ENCODE measurements at places on chromosomes 1 and 21.

DNA sequence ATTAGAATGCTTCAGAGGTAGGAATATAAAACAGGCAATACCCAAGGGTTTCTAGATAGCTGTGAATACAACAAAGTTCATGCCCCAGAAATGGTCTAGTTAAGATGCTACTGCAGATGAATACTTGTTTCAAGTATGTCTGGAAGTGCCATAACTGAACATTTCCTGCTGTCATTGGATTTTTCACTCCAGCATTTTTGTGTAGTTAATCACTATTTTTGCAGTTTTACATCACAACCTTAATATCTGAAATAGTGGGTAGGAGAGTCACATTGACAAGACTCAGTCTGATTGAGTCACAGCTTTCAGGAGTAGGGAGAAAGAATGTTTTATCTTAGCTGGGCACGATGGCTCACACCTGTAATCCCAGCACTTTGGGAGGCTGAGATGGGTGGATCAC is 126.4 kb upstream of the C1orf21 start:
- DNase-seq: no peak

GRCh38 chr1:61131716-61132115 is 49.4 kb downstream of the NFIA start:
- no peak for DNase-seq

GRCh38 chr1:59695252-59695651 is 119.5 kb upstream of the HOOK1 start:
- no peak for DNase-seq

DNA sequence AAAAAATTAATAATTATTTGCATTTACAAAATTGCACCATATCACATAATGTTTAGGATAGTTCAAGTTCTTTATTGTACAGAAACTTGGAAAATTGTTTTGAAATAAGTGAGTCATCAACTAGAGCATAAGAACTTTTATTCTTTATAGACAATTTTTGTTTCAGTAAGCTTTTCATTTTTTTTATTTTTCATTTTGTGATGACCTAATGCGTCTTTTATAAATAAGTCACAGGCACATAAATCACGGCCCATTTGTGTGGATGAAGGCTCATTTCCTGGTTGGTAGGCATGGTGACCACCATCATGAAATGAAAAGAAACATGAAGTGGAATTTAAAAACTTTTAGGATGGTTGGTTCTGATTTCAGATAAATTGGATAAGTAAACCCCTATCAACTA is 39.3 kb downstream of the SPAG17 start:
- DNase-seq: no peak

DNA sequence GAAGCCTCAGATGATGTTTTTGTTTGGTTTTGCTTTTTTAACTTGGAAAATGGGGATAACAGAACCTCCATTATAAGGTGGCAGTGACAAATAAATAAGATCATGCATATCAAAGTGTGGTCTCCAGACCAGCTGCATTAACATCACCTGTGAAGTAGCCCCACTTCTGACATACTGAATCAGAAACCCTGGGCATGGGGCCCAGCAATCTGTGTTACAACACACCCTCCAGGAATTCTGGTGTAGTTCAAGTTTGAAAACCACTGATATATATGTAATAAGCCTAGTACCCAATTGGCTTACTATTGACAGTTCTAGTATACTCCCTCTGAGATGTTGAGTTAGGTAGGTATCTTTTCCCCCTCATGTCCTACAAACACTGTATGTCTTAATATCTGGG is 24.1 kb upstream of the RNF19B start:
- peak; percentile 48 for DNase-seq

DNA sequence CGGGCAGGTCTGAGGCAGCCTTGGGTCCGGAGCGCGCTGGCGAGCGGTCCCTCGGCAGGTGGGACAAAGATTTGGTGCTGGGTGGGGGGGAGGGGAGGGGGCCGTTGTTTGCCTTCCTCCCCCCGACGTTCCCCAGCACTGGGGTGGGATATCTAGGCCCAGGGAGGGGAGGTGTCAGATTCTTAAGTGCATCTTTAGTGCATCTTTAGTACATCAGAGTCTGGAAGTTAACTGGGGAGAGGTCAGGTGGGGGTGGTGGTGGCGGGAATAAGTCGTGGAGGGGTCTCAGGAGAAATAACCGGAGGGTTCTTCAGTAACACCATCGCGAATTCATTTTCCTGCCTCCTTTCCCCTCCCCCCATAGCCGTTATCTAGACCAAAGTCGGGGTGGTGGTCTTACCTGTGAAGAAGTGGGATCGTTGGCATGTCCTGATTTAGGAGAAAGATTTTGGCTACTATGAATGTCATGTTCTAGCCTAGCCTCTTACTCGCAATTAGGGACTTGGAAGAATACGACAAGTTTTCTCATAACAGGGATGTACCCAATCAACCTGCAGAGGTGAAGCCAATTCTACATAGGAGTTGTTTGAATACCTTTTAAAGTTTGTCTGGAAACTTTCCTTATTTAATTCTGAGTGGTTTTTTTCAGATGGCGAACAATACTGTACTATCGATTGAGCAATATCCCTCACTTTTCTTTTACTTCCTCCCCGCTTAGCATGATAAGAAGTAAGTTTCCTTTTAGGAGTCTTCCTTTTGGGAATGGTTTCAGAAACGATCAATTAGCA is 886 bp downstream of the ZMYM4 start:
- DNase-seq: no peak

GRCh38 chr1:47469390-47469759 is 31.5 kb downstream of the FOXD2 start:
- no peak for DNase-seq

GRCh38 chr1:4319496-4319895 is 334.9 kb upstream of the AJAP1 start:
- DNase-seq: no peak

DNA sequence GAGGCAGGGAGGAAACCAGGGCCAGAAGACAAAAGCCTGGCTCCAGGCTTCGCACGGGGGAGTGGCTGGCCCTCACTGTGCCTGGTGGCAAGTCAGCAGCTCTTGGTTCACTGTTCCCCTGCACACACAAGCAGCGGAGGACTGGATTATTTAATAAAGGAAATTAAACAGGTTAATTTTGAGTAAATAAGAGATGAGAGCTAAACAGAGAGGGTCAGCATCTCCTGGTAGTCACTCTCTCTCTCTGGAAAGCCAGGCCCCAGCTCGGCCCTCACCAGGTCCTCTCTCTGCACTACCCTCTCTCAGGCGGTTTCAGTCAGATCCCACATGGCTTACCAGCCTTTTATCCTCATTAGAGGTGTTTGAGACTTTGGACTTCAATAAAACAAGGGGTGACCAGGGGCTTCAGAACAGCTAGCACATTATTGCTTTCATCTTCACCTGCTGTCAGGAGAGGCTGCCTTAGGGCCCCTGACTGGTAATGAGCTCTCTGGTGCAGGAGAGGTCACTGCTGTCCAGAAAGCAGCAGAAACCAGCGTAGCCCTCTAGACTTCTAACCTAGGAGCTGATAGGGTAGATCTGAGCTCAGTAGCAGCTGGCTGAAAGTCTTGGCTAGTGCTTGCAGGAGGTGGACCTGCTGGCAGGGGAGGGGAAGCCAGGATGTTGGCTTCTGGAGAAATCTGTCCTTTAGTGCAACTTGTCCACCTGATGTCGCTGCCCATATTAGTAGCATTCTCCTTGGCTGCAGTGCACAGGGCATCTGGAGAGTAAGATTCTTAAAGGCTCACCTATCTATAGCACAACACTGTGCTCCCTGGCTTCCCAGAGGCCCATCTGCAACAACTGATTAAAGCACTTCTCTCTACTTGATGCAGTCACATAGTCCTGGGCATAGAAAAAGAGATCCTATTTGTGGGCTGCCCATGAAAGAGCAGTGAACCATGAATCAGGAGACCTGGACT is 45.9 kb downstream of the SYT6 start:
- DNase-seq: no peak

GRCh38 chr1:181250038-181250437 is 161.5 kb downstream of the IER5 start:
- no peak for DNase-seq

DNA sequence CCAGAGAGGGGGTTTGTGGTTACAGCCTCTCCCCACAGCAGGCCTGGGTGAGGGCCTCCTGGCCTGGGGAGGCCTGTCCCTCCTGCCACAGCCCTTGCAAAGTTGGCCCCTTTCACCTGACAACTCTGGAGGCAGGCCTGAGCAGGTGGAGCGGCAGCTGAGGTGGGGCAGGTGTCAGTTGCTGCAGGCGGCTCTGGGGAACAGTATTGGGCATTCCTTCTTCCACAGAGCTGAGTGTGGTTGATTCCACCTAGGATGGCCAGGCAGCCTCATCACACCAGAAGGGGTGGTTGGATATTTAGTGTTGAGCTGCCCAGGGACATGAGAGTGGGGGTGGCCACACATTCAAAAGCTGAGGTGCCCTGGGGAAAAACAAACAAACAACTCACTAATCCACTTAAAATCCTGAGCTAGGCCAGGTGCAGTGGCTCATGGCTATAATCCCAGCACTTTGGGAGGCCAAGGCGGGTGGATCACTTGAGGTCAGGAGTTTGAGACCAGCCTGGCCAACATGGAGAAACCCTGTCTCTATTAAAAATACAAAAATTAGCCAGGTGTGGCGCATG is 31.1 kb downstream of the PIGP start:
- no peak for DNase-seq

GRCh38 chr1:185598332-185598731 is 135.9 kb upstream of the HMCN1 start:
- no peak for DNase-seq

DNA sequence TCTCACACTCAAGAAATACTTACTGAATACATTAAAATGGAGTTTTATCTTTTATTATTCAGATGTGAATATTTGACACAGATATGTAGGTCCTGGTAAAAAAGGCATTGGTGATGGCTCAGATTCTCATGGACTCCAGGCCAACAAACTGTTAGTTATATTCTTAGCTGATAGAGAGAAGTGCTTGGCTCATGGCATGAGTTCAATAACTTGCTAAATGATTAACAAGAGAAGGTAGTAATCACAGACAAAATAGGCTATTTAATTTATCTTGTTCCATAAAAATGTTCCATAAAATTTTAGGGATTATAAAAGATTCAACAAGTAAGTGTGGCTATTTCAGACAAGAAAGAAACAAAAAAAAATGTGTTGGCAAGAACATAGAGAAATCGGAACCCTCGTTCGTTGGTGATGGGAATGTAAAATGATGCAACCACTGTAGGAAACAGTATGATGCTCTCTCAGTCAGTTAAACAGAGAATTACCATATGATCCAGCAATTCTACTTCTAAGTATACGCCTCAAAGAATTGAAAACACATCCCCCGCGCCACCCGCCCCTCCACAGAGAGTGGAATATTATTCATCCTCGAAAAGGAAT is 737.8 kb upstream of the ADAMTS5 start:
- DNase-seq: no peak

DNA sequence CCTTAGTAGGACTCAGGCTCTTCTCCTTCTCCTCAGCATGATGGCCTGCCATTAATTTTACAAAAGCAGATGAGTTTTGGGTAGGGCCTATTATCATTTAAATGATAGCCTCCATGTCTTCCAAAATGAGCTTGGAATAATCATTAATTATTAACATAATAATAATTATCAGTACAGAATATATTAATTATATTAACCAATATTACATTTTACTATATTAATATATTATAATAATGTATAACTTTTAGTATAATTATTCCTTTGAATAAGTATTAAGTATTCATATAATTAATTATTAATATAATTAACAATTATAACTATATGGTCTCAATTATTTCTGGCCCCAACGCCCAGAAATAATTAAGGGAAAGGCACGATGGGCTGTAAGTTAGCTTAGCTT is 318.6 kb upstream of the ADGRL4 start:
- DNase-seq: no peak

DNA sequence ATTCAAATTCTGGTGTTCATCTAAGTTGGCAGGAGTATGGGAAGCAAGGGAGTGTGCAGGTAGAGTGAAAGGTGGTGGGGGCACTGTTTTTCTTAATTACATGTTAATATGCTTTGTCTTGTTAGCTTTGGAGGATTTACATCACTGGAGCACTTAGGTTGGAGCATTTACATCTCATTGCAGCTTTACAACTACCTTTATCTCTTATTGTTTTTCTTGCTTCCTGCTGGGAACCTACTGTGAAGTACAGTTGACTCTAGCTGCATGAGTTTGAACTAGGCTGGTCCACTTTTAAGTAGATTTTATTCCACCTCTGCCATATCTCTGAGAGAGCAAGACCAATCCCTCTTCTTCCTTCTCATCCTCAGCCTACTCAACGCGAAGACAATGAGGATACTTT is 554.8 kb upstream of the B3GALT2 start:
- no peak for DNase-seq

DNA sequence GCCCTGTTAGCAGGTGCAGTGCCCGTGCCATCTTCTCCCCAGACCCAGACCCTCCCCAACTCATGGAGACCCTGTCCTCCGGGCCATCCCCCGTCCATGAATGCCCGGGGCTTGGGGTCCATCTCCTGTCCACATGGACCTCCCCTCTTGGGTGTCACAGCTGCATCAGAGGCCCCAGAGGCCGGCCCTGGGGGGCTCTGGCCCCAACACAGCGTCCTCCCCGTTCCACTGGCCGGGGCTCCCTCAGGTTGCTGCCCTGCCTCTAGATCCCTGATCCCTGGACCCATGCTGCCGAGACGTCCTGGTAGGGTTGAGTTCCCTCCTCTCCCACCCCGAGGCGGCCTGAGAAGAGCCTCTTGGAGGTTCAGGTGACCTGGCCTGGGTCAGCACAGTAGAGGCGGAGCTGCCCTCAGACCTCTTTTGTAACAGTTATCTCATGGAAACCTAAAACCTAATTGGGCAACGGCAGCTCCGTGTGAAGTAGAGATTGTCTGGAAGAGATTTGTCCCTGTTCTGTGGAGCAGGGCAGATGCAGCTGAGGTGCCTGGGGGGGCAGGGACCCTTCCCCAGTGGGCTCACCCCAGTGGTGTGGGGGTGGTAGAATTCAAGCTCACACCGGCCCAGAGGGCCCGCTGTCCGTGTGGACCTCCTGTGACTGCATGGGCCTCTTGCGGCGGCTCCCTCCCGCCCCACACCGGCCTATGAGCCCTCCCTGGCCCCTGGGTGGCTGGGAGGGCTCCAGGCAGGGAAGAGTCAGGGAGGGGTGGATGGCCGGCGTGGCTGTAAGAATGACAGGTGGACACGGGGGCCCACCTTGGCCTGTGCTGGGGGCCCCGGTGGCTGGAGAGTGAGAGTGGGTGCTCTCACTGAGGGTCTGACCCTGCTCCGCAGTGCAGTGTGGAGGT is 56.1 kb downstream of the SKI start:
- peak; percentile 24 for DNase-seq

DNA sequence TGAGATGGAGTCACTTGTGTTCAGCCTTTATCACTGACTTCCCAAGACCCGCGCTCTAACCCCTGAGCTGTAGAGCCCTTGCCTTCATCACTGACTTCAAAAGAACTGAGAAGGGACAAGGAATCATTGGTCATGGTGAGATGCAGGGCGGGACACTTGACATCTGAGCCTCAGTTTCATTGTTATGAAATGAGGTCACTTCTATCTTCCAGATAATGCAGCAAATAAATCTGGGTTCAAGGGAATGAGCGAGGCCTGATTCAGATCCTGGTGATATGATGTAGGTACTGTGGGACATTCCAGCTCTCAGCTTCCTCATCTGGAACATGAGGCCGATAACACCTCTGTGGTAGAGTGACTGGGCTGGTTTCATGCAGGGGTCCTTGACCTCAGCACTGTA is 13.8 kb downstream of the KAZN start:
- no peak for DNase-seq
